IPS-NIHi11 (cell line): ENCODE measurements at places on chromosomes 2 and 18.
A peak's percentile ranks its signal among the peaks of the same experiment; 100 is the strongest.

- DNase-seq, result no peak
Observed at GRCh38 chr2:10370895-10371294, 68.2 kb downstream of the HPCAL1 start.

DNA sequence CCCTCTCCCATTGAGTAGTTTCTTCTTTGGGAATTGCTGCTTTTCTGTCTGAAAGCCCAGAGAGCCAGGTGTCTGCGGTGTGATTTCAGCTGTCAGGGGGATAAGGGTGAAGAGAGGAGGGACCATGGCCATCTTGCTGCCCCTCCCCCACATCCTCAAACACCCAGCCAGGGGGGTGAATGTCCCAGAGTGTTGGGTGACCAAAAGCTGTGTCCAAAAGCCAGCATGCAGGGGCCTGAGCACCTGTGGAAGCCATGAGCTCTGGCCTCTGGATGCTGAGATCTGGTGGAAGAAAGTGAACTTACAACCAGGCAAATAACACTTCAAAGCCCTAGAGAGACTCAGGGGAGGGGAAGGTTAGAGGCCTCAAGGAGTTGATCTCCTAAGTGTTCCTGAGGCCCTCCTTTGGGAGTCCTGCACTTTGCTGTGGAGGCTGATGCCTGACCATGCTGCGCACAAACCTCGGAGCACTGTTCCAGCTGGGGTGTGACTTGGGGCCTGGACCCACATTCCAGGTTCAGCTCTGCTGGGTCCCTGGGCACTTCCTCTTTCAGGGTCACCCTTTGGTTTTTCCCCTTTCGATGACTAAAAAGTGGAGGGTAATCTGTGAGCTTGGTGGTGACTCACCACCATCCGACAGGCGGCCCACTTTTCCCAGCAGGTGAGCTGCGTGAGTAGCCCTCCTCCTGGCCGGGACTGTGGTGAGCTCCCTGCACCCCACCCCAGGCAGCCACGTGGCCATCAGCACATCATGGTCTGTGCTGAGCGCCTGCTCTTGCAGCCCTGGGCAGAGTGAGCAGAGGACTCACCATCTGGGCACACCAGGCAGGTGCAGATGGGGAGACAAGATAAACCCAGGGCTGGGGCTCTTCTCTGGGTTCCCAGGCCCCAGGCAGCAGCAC, 66.8 kb upstream of the FOSL2 start:
- DNase-seq, result peak; percentile 36

DNA sequence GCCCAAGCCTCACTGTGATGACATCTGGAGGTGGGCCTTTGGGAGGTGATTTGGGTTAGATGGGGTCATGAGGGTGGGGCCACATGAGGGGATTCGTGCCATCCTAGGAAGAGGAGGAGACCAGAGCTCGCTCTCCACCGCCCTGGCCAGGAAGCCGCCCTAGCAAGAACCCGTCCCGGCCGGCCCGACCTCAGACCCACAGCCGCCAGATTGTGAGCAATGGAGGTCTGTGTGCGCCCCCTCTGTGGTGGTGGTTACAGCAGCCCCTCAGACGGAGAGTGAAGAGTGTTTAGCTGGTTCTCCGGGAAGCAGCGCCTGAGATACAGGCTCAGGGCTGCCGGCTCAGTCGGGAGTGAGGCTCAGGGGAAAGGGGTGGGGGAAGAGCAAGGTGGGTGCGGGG, 83.3 kb downstream of the RTP5 start:
- no peak for DNase-seq

- DNase-seq, result no peak
Observed at GRCh38 chr2:110991911-110992310, 128.8 kb upstream of the BCL2L11 start.
